ENCODE measurements at places on chromosomes 13 and 19.
A peak's percentile ranks its signal among the peaks of the same experiment; 100 is the strongest.

GRCh38 chr13:80173224-80173623 is 167.7 kb downstream of the SPRY2 start:
- DNase-seq = no peak

DNA sequence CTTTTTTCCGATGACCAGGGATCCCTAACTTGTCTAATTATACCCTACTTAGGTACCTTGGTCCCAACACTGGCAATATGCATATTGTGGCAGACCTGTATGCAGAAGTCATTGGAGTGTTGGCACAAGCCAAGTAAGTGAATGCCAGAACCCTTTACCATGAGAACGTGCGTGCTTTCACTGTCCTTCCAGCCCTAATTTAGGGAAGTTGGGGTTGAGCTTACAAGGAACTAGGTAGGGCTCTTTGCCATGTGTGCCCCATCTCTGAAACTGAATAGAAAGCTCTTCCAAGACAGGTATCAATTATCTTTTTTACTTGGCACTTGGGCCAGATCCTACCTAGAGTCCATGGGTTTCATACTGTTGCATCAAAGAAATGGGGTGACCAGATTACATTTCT is 93.2 kb downstream of the FRY start:
- DNase-seq = no peak

DNA sequence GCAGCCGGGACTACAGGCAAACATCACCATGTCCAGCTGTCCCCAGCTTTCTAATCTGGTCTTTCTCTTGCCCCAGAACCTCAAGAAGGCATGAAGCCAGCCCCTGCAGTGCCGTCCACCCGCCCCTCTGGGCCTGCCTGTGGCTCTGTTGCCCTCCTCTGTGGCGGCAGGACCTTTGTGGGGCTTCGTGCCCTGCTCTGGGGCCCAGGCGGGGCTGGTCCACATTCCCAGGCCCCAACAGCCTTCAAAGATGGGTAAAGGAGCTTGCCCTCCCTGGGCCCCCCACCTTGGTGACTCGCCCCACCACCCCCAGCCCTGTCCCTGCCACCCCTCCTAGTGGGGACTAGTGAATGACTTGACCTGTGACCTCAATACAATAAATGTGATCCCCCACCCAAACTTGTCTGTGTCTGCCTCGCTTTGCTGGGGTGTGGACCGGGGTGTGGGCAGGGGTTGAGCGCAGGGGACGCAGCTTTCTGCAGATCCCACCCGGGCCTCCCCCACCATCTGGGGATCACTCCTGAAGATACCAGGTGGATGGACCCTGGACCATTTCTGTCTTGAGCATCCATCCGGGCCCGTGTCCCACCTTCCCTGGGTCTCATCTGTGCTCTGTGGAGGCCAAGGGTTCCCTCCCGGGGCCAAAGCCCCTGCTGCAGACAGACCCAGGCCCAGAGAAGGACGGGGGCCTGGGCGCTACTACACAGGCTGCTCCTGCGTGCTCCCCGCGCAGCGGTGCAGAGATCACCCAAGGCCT is 15.3 kb downstream of the PRKCSH start:
- no peak for DNase-seq

GRCh38 chr13:44686531-44686934 is 110.4 kb upstream of the TSC22D1 start:
- DNase-seq = no peak

DNA sequence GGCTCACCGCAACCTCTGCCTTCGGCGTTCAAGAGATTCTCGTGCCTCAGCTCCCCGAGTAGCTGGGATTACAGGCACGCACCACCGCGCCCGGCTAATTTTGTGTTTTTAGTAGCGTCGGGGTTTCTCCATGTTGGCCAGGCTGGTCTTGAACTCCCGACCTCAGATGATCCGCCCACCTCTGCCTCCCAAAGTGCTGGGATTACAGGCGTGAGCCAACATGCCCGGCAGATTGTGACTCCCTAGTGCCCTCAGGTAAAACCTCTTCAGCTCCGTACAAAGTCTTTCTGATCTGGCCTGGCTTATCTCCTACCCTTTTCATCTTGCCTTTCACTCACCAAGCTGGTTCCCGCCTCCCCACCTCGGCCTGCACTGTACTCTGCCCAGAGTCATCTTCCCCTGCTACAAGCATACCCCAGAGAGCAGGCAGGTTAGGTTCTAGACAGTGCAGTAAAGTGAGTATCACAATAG is 15.0 kb downstream of the BICRA start:
- no peak for DNase-seq

DNA sequence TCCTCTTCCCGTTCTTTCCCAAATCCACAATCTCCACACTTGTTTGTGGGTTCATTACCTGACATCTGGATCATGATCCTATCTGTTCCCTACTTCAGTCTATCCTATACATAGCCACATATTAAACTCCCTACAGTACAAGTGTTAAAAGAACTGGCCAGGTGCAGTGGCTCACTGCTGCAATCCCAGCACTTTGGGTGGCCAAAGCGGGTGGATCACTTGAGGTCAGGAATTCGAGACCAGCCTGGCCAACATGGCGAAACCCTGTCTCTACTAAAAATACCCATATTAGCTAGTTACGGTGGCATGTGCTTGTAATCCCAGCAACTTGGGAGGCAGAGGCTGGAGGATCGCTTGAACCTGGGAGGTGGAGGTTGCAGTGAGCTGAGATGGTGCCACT is 88.3 kb downstream of the TM9SF2 start:
- DNase-seq = no peak

GRCh38 chr13:46831588-46832194 is 34.7 kb upstream of the ESD start:
- DNase-seq = peak; percentile 8

DNA sequence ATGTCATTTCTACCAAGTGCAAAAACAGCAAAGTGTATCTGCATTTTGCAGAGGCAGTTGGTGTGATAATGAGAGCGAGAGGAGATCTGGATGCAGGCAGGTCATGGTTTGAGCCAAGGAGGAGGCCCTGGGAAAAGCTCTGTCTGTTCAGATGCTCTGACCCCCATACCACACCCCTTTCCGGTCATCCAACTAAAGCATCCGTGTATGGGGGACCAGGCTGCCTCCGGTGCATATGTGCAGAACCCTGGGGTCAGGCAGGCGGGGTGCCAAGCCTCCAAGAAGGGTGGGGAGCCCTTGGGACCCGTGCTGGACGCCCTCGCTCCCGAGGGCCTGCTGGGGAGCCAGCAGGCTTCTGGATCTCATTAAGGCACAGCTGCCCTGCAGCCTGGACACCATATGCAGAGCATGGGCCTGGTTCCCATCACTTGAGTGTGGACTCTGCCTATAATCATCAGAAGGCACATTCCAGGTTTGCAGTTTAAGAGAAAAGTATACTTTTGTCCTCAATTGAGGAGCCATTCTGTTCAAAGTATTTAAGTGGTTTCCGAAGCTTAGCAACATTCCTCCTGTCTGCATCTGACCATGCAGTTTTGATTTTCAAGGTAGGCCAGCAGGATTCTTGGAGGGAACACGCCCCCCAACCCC is 56.1 kb downstream of the ALOX5AP start:
- no peak for DNase-seq

GRCh38 chr13:49958321-49958720 is 22.2 kb upstream of the SPRYD7 start:
- no peak for DNase-seq

DNA sequence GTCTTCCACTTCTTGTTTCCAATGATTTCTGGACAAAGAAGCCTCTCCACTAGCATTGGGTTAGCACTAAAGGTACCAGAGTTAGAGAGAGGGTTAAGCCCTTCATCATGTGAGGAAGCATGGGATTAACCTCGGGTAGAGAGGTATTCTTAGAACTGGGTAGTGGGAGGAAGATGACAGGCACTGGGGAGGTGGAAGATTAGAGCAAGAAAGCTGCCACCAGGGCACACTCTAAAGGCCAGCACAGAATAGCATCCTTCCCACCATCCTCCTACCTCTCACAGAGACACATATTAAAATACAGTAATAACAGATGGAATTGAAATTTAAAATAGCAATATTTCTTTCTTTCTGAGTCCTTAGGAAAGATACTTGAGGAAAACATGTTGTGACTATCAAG is 84.5 kb upstream of the PCDH20 start:
- DNase-seq = no peak

DNA sequence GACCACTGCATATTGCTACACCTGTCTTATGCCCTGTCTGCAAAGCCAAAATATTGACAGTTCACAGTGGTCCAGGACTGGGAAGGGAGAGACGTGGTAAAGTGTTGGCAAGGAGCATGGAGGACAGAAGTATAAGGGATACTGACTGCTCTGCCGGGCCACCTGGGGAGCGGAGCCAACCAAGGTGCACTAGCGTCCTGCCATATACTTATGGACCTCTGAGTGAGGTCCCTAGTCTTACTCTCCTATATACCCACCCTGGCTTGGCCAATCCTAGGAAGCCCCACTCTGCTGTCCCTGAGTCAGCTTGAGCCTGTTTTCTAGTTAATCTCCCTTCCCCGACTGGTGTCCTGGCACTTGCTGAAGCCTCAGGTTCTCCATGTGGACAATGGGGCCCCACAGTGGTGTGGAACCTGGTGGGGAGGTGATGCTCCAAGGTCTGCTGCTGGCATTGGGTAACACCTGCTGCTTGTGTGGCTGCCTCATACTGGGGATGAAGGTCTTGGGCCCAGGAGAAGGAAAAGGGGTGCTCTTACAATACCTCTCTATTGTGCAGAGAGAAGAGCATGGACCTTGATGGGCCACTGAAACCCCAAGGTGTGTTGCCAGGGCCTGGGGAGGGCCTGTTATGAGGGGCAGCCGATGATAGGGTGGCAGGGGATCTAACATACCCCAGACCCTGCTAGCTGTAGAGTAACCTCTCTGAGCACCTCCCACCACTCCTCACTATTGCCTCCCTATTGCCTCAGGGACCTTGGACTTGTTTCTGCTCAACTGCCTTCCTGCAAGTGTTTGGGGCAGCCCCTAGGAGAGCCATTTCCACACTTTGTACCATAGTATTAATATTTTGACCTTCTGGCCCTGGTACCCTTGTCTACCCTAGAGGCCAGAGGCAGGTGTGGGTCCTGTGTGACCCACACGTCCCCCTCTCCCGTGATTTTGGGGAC is 6.7 kb upstream of the TRIM28 start:
- DNase-seq = no peak

Data from stimulated activated CD4-positive, alpha-beta T cell treated with anti-CD3 and anti-CD28 coated beads, Interleukin-12 subunit alpha, Interleukin-12 subunit beta, amount 100 ng/mL, for 4 hours (primary cell).